NCI-H1694 treated with DMSO at 0.1 percent for 48 hours (cell line): ENCODE measurements at places on chromosomes 4 and X.

DNA sequence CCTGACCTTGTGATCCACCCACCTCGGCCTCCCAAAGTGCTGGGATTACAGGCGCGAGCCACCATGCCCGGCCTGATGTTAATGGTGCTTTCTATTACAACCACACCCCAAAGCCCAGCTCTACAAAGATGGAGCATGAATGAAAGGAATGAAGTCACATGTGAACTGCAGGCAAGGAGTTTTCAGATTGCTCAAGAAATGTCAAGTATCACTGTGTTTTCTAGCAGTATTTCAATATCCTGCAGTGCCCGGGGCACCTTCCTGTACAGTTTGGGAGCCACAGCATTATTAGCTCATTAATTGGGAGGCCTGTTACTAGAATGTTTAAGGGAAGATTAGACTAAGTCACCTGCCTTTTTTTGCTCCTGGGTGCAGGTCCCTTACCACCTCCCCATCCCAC lies 40.1 kb downstream of the PRIMPOL start:
- no peak for DNase-seq

DNA sequence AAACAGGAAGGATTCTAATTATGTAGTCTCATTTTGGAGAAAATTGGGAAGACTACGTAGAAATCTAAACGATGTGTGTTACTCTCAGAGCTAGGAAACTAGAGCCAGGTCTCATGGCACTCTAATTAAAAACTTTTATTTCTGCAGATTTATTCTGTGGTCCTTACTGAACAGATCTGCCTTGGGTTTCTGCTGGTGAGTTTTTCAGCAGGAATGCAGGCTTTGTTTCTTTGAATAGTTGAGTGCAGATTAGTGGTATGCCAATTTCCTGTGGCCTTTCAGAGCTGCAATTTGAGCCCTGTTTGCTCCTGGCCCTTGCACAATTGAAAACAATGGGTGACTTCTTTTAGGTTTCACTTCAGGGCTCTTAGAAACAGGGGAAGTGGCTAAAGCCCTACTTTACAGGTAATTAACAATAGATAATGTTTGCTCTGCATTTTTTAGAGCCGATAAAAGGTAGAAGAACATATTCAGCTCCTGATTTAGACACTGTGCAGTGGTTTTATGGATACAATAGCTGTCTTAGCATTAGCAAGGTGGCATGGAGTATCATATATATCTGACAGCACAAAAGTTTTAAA lies 21.8 kb downstream of the SPRY1 start:
- DNase-seq = no peak

- DNase-seq = no peak
Measured at GRCh38 chr4:112069110-112069509, 76.1 kb upstream of the FAM241A start.

DNA sequence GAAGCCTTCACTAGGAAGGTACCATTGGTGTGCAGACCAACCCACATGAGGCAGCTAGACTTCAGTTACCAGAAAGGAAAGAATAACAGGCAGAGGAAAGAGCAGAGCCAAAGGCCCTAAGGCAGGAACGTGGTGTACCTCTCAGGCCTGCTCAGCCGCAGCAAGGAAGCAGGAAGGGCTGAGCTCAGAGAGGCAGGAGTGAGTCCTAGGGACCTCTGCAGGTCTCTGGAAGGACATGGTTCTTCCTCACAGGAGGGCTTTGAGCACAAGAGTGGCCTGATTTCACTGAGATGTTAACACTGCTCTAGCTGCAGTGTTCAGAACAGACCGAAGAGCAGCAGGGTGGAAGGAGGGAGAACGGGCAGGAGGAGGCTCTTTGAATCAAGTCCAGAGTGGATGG lies 124.6 kb downstream of the DCHS2 start:
- DNase-seq = no peak

- DNase-seq = no peak
Measured at GRCh38 chrX:102651242-102652011, at the start of gene GPRASP1. TSS of gene GPRASP1 (plus strand) at chrX:102651483. CDS start at chrX:102653914, 2,431 bp downstream.

- no peak for DNase-seq
Measured at GRCh38 chr4:96170198-96170597, 330.3 kb downstream of the PDHA2 start.

DNA sequence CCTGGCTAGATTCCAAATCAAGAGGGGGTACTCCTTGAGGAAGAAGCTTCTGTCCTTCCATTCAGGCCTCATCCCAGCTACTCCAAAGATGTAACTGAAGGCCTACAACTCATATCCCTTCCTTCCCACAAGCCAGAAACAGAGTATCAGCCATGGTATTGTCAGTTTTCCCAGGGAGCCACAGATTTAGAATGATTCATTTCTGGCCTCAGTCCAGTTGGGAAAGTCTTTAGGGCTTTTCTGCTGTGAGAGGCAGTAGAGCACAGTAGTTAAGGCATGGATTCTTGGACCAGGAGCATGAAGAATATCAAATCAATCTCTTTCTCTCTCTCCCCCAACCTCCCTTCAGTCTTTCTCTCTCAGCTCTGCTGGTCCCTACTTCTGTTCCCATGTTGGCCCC lies 505.0 kb downstream of the BCOR start:
- no peak for DNase-seq

DNA sequence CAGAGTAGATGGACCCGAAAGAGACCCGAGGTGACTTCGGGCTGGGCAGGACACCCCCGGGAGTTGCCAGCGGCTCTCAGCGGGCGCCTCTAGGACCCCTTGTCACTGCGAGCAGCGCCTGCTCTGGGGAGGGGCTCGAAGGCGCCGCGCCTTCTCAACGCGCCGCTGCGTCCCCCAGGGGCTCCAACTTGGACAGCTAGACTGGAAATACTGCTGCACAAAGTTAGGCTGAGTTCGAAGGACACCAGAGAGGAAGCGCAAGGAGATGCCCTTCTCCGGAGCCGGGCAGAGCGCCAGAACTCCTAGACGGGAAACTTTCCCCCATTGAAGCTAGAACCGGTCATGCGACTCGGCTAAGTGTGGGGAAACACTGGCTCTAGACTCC lies 493 bp upstream of the KCNIP4 start:
- DNase-seq = no peak

GRCh38 chrX:50536955-50537354 lies 66.3 kb upstream of the DGKK start:
- no peak for DNase-seq

DNA sequence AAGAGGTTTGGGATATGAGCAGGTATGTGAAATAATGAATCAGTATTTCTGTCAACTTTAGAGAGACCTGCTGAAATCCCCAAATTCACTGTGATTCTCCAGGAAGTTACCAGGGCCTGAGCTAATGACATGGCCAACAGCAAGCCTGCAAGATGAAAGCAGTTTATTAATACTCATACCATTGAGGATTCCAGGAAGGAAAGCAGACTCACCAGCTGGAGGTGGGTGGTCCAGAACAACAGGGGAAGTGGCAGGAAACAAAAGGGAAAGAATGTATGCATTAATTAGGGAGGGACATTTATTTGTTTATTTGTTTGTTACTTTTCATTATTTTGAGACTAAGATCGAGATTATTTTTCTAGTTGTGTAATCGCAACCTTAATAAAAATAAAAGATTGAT lies 196.6 kb upstream of the AGA start:
- no peak for DNase-seq

DNA sequence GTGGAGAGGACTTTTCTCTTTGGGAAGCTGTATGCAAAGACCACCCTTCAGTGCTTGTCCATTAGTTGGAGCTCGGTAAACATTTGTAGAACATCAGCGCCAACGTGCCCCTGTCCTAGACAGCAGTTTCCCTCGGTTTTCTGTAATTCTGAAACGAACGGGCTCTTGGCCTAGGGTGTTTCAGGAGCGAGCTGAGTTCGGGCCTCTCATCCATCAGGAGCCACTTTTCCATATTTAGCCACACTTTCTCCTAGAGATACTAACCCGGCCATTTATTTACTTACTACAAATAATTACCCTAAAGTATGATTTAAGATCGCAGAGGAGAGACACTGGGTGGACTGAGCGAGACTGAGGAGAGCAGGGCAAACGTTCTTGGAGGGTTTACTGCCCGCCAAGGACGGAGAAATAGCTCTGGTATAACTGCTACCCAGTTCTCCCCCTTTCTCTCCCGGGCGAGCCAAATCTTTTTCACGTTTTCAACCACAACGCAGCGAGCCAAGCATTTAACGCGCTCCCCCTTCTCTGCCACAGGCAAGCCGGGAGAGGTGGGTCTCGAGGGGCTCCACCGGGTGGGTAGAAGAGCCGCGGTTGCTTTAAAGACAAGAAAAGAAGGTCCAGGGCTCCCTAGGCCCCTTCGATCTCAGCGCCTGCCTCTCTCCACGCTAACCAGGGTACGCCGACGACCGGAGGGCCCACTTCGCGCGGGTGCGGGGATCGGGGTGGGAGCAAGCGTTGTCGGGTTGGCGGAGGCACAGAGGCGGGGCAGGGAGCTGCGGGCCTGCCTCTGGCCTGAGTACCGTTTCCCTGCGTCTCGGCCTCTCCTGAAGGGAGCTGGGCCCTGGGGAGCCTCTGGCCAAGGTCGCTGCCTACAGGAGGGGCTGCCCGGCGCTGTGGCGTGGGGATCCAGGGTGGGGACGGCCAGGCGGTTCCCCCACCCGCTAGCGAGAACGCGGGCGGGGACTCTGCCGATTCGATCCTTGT lies 10.8 kb upstream of the PITX2 start:
- no peak for DNase-seq

GRCh38 chrX:67328476-67328875 lies 215.3 kb upstream of the AR start:
- DNase-seq = no peak

GRCh38 chr4:41681054-41681453 lies 67.5 kb downstream of the PHOX2B start:
- no peak for DNase-seq

DNA sequence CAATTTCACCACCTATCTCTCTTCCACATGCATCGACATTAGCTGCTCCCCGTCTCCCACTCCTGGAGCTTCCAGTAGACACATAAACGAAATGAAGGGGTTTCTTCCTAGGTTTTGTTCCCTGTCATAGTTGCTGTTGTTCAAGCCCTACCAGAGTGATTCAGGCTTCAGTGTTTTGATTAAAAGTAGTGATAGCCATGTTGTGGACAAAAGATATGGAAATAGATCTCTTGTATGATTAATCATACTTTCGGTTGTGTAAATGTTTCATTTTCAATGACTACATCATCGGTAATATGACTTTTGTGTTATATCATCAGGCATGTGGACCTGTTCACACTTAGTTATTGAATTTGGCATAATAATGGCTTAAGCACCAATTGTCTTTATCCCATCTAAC lies 96.5 kb upstream of the KLF3 start:
- no peak for DNase-seq
